Nephron progenitor cell (in vitro differentiated cells): ENCODE measurements at places on chromosomes 4 and X.

DNA sequence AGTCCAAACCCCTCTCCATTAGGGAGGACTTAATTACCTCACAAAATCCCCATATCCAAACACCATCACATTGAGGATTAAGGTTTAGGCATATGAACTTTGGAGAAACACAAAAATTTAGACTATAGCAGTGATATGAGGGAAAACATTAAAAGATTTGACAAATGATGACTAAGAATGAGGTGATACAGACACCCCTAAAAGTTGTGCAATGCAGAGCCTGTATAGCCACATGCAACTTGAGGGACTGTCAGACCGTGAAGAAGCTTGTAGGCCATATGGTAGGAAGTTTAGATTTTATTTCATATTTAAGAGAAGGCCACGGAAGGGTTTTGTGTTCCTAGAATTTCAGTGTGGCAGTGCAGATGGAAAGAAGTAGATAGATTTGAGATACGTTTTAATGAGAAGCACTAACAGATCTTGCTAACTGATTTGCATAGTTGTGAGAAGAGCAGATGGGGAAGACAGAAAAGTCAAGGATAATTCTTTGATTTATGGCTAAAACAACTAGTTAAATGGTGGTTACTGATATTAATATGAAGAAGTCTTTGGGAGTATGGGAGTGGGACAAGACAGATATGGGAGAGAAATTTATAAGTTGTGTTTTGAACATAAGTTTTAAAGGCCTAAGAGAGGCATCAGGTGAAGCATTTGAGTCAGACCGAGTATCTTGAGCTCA lies 5.5 kb upstream of the FIP1L1 start:
- no peak for DNase-seq

GRCh38 chr4:181877329-181877848 lies 365.8 kb upstream of the TENM3 start:
- no peak for DNase-seq

DNA sequence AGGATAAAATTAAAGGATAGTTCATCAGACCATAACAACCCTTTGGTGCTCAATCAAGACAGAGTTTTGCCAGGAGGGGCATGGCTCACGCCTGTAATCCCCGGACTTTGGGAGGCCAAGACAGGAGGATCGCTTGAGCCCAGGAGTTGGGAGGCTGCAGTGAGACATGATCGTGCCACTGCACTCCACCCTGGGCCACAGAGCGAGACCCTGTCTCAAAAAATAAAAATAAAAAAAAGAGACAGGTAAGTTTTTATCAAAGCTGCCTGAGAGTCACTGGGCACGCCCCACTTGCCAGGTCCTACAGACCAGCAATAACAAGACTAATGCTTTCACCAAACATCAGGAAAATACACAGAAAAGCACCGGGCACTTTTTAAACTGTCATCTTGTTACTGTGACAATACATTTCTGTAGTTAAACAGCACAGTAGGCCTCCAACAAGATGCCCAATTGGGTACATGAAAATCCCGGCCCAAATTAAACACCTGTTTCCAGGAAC lies 765 bp downstream of the CFAP97 start:
- DNase-seq = no peak

DNA sequence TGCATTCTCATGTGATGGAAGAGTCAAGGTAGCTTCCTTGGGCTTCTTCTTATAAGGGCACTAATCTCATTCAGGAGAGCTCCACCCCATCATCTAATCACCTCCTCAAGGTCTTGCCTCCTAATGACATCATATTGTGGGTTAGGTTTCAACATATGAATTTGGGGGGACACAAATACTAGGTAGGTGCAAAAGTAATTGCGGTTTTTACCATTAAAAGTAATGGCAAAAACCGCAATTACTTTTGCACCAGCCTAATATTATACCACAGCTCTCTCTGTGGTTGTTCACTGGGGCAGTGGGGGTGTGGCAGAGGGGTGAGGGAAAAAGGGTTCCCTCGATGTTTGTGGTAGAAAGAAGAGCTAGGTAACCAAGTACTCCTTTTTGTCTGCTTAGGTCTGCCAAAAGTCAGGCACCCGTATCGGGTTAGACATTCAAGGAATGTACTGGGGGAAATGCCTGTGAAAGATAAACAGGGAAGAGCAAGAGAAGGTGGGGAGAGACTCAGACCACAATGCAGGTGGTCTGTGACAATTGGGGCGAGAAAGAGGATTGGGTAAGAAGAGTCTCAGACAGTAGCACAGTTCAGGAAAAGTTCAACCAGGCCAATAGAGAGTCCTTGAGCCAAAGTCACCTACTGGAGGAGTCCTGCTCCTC lies 78.9 kb upstream of the MTM1 start:
- DNase-seq = no peak

DNA sequence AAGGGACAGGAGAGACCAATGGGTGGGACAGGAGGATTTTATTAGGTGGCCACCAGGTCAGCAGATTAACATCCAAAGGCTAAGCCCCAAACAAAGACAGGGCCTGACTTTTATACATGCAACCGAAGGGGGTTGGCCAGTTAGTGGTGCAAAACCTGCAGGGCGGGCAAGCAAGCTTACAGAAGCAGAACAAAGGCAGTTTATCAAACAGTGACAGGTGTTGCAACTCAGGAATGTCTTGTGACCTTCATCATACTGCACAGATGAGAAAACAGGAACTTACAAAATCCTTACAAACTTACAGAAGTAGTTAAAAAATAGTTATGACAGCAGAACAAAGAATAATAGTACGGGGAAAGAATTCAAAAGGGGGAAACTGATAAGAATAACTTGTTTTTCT lies 708.1 kb downstream of the GLUD2 start:
- no peak for DNase-seq

DNA sequence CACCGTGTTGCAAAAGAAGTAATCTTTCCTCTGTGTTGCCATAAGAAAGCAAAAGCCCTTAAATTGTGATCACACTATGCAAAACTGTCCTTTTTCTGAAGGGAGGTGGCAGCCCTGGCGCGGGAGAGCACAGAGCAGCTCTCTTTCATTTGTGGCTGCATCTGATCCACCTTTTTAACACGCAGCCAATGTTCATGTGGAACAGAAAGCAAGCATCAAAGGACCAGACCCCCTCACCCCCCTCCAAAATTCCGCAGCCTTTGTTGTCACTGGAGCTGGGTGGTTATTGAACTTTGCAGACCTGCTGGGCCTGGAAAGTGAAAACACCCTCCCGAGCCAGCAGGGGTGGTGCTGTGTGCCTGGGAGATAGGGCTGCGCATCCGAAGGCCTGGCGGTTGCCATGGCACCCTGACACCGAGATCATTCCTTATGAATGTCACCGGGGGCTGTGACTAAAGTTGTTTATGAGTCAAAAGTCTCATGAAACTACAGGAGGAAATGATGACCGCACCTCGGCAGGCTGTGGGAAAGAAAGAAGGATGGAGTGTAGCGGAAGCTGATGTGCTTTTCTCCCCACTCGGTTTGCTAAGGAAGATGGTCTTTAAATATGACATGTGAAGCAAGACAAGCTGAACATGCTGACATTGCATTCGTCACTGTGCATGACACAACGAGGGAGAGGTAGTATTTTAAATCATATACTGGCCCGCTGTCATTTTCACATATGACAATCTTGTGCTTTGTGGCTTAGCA lies 367.4 kb downstream of the UNC5C start:
- DNase-seq = peak; percentile 50

GRCh38 chr4:102730968-102731533 lies 29.7 kb downstream of the MANBA start:
- DNase-seq = no peak

DNA sequence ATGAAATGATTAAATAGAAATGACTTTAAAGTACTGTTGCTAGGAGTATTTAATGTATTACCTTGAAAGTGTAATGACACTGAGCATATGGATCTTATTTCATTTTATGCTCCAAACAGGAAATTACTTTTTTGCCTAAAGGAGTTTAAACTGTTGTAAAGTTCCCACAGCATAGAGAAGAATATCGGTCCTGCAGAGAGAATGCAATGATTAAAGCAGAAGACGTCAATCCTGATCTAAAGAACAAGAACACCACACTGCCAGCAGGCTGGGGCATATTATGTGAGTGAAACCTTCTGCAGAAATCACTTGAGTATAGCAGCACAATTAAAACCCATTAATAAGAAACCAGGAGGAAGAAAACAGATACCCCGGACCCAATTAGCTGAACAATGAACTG lies 72.8 kb upstream of the CAMK2D start:
- DNase-seq = no peak
